ENCODE measurements at places on chromosomes 11 and 22.

DNA sequence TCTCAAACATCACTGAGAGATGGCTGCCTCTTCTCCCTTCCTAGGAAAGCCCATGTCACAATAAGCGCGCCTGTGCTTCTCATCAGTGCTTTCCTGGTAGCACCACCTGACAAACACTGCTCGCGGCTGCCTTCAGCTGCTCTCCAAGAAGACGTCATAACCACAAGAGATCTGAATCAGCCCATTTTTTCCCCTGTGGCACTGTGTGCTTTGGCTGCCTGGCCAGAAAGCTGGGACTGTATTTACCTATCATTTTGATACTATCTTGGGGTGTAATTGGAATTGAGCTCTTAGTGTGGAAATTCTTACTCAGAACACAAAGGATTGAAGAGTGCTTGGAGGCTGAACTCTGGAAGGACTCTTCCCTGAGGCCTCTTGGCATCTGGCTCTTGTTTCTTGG is 50.3 kb upstream of the EHF start:
- no peak for DNase-seq

DNA sequence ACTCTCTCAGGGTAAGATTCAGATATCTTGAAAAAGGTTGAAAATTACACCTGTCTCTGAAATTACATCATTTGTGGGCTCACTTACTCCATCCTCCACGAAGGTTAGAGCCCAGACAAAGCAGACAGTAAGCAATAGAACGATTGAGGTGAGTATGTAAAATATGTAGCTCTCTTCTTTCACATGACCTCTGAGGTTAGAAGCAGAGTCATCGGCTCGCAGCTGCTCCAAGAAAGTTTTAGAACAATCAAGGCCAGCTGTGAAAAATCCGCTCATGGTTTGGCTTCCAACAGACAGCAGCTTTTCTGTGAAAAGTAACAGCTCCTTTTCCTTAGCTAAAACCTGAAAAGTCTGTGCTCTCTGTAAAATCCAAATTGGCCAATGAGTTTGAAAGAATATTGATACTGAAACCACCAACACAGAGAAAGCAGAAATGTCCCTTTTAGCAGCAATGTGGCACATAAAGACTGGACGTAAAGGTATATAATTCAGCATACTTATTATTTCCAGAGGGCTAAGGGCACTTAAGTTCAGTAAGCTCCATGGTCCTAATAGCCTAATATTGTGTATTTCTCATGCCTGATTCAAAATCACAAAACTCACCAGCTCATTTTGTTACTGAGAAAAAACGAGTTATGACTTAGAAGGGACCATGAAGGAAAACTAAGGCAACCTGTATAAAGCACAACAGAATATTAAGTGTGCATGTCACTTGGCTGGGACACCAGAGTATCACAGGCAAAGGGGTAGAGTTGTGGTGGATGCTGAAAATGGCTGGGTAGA is 78.2 kb downstream of the FAM76B start:
- no peak for DNase-seq

GRCh38 chr11:74538680-74539079 is 45.2 kb upstream of the LIPT2 start:
- no peak for DNase-seq

- no peak for DNase-seq
Observed at GRCh38 chr11:79098146-79098545, 342.7 kb downstream of the TENM4 start.

DNA sequence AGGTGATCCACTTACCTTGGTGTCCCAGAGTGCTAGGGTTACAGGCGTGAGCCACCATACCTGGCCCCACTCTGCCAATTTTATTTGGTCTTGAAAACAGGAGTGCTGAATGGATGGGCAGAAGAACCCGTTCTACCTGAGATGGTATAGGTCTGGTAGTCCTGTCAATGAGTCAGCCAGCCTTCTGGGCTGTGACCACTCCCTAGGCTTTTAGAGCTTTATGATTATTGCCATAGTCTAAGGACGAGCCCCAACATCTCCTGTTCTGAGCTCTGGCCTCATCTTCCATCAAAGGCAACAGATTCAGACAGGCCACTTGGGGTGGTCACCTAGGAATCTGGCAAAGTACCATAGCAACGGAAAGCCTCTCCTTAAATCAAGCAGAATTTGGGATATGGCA is 11.5 kb downstream of the ZDHHC5 start:
- no peak for DNase-seq

GRCh38 chr11:31780078-31780477 is 31.0 kb downstream of the PAX6 start:
- DNase-seq = no peak

- DNase-seq = no peak
Observed at GRCh38 chr11:111515591-111515990, 1.0 kb downstream of the HOATZ start.

GRCh38 chr11:85821636-85822035 is 10.7 kb upstream of the SYTL2 start:
- DNase-seq = no peak

GRCh38 chr11:88779577-88779976 is 286.2 kb downstream of the GRM5 start:
- no peak for DNase-seq

- DNase-seq = no peak
Observed at GRCh38 chr11:116853461-116854073, 16.1 kb upstream of the APOA1 start.

DNA sequence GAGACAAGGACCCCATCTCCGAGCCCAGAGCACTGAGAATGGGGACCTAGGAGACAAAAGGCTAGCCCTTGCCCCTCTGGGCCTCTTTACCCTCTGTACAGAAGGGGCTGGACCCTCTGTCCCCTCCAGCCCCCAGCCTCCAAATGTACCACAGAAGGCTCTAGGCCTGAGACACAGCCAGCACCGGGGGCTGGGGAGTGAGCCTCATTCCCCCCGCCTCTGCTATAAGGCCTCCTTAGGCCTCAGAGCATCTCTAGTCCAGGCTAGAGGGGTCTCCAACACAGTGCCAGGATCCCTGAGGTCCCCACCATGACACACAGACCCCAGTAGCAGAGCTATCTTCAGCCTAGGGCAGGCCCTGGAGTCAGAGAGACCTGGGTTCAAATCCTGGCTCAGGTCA is 4.8 kb downstream of the SMTN start:
- DNase-seq = no peak

- DNase-seq = no peak
Observed at GRCh38 chr11:105696000-105696399, 86.1 kb downstream of the GRIA4 start.

DNA sequence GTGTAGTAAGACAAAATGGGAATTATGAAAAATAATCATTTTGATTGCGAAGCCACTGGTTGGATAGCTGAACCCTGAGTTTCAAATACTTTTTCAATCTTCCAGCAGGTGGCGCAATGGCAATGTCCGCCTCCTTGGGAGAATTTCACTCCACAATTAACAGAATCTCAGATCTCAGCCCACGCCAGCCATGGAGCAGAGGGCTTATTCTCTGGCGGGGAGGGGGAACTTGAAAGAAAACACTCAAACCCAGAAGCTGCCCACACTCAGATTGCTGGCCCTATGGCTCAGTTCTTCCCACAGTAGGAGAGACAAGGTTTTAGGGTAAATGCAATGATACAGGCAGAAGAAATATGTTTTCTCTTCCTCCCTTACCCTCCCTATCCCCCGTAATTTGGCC is 38.7 kb upstream of the RCN1 start:
- no peak for DNase-seq

DNA sequence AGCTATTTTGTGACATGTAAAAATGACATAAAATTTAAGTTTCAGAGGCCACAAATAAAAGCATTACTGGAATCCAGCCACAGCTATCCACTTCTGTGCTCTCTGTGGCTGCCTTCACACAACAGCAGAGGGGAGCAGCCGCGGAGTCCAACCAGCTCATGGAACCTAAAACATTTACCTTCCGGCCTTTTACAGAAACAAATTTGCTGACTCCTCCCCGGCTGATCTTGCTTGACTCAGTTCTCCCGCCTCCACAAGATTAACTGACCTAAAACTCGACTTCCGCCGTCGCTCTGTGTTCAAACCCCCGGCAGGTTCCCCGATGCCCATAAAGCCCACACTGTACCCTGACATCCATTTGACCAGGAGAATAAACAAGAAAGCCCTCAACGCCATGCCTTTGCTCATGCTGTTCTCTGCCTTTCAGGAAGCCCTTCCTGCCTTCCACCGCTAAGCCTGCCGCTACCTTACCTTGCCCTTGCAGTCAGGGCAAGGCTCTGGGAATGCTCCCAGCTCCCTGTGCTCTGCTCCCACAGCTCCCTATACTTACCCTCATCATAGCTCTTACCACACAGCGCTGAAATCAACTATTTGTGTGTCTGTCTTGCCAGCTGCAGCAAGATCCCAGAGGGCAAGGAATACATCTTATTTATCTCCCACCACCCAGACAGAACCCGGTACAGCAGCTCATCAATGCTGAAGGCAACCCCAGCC is 35.4 kb downstream of the MICAL3 start:
- no peak for DNase-seq

DNA sequence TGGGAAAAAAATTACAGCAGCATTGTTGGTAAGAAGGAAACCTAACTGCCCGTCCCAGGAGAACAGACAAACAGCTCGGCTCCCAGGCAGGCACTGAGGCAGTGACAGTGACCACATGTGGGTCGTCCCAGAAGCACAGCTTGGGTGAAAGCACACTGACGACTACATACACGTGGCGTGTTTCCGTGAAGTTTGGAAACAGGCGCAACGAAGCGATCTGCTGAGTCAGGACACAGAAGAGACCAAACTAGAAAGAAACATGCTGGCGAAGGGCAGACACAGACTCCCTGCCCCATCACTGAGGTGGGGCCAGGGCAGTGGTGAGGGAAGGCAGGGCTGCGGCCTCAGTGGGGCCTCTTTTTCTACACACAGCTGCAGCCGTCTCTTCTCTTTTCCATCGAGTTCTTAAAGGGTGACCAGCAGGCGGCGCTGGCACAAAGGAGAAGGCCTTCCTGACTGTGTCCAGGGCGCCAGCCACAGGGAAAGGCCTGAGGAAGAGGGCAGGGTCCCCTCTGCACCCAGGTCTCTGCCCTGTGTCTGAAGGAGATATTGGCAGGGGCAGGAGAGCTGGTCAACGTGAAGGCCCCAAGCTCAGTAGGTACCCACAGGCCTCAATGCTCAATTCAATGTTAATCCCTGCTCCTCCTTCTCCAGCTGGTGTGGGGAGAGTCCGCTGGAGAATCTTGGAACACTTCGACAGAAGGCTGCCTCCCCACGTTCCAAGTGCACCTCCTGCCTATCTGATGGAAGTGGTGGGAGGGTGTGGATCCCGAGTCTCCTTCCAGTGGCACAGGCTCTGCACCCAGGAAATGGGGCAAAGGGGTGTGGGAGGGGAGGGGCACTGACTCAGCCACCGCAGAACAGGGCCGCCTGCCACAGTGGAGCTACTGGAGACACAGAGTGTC is 19.9 kb downstream of the CARS1 start:
- DNase-seq = no peak

GRCh38 chr11:28618416-28618815 is 510.2 kb downstream of the METTL15 start:
- no peak for DNase-seq

DNA sequence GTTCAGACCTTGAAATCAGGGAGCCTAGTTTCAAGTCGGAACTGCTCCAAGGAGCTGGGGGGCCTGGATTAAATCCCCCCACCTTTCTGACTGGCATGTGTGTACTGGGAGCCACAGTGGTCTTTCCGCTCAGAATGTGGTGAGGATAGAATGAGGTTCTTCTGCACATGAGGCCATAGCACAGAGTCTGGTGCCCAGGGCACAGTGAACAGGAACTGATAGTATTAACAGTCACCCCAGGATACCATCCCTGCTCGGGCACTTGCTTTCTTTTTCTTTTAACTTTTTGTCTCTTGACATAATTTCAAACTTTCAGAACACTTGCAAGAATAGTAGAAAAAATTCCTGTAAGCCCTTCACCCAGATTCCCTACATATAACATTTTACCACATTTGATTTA is 28.8 kb downstream of the LMO1 start:
- DNase-seq = no peak

DNA sequence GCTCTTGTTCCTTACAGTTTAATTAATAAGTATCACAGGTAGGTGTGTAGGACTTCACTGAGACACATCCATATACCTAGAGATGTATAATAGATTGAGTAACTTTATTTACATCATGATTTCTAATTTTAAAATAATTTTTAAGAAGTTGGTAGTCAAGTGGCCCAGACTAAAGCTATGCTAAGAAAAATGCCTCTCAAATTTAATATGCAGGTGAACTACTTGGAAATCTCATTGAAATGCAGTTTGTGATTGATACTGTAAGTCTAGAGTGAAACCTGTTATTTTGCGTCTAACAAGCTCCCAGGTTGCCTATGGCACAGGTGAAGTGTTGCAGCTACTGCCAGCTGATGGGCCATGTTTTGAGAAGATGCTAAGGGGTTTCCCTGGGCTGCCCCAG is at the start of gene OOSP4B:
Gene OOSP4B (plus strand): TSS at position 301 of the 400 bp plus-strand sequence.
- no peak for DNase-seq

DNA sequence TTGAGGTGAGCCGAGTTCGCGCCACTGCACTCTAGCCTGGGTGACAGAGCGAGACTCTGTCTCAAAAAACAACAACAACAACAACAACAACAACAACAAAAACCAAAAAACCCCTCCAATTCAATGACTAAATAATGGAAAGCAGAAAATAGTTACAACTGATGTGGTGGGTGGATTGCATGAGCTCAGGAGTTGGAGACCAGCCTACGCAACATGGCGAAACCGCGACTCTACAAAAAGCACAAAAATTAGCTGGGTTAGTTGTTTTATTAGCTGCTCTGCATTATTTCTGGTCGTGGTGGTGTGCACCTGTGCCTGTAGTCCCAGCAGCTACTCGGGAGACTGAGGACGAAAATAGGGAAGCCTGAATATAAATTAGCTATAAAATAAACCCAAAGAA is 2.6 kb upstream of the PATL1 start:
- no peak for DNase-seq

GRCh38 chr11:46389450-46390330 is 1.9 kb downstream of the CHRM4 start:
- no peak for DNase-seq

DNA sequence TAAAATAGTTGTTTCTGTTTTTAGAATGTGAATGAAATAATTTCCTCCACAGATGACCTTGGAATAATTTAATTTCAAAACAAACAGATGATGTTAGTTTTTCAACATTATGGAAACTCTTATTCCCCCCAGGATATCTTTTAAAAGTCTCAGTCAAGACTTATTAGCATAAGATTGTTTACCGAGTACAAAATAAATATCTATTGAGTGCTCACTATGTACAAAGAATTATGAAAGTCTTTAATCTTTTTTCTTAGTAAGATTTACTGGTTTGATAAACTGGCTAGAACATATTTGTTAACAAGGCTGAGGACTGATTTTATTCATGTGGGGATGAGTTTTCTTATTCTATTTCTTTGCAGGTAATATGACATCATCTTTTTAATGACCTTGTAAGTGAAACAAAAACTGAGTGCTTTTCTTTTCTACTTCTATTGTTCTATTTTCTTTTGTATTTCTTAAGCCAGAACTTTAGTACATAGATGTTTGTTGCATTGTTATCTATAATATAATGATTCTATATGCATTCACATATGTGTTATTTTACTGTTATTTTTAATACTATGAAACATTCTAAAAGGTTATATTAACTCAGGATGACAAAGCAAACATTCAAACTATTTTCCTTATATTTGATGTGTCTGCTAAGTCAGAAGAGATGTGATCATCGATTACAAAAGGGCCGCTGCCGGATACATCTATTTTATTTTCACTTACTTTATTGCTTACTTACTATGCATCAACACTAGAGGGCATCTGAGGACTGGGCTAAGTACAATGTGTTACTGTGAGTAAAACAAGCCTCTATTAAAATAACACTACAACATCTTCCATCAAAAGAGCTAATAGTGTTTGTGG is 111.0 kb upstream of the ARHGAP42 start:
- no peak for DNase-seq

All from iPS DF 19.7 (cell line).